Progenitor cell of endocrine pancreas (in vitro differentiated cells): ENCODE measurements at places on chromosomes 2 and 18. TPM values are rescaled to one million over a fixed set of nuclear protein-coding genes. Genes with fewer than 3 reads are reported as not detected.

GRCh38 chr18:11849841-11850634, 1.2 kb upstream of the CHMP1B start:
- DNase-seq: no peak

DNA sequence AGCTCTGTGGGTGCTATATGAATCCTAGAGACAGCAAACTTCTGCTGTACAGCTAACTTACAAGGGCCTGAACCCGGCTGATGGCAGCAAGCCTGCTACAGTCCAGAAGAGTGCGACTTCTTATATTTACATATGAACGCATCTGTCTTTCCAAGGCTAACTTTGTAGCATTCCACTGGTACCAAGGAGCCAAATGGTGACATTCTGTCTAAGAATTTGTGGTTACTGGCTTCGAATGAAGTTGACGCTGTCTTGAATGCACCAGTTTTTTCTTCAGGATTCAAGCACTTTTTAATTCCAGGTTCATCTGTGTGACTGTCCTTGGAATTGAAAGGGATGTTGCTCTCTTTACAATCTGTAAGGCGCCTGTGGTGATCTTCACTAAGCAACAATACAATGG, 42.4 kb downstream of the THUMPD2 start:
- no peak for DNase-seq

DNAJC5G gene
- total RNA-seq: not detected in 2 replicates

GRCh38 chr2:181686576-181687185, 6.4 kb upstream of the NEUROD1 start:
- no peak for DNase-seq

LYG1 gene
- 3.3 and 3.4 TPM in 2 replicates for total RNA-seq

- DNase-seq: no peak
These were observed 207.2 kb downstream of the KLHL29 start for GRCh38 chr2:23592061-23592685.

DNA sequence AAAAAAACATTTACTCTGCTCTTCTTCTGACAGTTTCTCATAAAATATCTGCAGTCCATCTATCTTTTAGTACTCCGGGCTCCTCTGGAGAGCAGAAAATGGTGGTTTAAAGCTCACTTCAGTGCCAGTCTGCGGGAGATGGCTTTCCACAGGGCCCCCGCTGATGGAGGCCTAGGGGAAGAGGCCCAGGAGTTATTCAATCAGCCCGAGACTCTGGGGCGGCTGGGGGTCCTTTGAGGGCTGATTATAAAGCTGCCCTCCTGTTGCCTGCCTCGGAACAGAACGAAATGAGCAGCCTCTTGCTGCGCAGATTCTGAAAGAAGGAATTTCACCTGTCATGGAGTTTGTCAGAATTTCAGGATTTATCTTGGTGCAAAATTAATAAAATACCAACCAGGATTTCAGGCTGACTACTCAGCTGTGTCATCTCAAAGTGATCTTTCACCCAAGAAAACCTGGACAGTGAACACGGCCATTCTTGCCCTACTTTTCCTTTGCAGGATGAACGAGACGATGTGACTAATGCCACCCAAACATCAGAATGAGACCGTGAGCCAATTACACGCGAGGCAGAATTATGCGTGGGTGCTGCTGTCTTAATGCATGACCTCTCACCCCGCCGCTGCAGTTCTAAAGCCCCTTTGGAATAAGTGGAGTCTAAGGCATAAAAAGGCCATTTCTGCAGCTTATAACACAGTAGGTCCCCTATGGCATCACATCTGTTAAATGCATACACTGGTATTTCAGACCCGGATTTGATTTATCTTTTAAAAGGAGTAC, 273.8 kb downstream of the ZNF521 start:
- no peak for DNase-seq

DNA sequence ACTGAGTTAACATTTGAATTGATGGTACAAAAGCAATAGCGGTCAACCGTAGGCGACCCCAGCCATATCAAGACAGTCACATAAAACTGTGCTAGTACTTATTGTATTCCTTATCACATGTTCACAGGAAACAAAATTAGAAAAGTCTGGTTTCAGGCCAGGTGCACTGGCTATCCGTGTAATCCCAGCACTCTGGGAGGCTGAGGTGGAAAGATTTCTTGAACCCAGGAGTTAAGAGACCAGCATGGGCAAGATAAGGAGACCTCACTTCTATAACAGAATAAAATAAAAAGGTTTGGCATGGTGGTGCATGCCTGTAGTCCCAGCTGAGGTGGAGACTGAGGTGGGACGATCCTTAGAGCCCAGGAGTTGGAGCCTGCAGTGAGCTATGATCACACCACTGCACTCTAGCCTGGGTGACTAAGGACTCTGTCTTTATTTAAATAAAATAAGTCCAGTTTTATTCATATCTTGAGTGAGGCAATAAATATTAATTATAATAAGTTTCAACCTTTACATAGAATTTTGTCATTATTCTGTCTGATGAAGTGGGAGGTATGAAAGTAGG, 84.1 kb upstream of the RGPD4 start:
- DNase-seq: no peak

LRRTM4 gene
- 2.3 and 3.3 TPM in 2 replicates for total RNA-seq

GRCh38 chr18:42929857-42930256, 185.6 kb downstream of the RIT2 start:
- no peak for DNase-seq

DNA sequence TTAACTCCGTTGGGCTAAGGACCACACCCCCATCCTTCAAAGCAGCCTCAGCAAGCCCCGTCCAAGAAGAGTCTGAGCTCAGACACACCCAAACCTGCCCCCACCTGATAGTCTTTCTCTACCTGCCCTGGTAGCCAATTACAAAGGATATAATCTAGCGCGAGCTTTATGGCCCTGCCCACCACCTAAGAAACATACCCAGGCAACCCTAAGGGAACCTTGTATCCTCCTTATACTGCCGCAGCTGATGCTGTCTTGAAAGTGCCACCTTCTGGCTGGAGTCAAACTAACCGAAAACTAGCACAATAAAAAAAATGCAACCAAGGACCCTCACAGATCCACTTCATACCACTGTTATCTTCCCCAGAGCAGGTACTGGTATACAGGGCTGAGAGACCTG, 628.3 kb upstream of the REG3G start:
- no peak for DNase-seq

SP140L gene
- 2.7 and 3.4 TPM in 2 replicates for total RNA-seq

ACTG2 gene
- 0.19 and 0.31 TPM in 2 replicates for total RNA-seq

PRKD3 gene
- 56.6 and 56.7 TPM in 2 replicates for total RNA-seq

DNA sequence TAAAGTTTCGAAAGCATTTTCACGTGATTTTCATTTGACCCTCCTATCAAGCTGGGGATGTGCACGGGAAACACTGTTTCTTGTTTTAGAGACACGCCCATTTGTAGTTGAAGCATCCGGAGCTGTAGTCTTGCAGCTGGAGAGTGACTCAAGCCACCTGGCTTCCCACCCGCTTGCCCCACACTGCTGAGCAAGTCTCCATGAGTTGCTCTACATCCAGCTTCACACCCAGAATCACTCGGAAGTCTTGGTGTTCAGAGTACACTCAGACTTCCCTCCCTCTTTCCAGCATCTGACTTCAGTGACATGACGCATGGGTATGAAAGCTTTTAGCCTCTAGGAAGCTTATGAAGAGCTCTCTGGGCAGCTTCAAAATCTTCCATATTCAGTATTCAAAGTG, 262.4 kb downstream of the NBAS start:
- DNase-seq: no peak

- DNase-seq: no peak
These were observed 48.9 kb upstream of the ASXL2 start for GRCh38 chr2:25926984-25927756.

TCF23 gene
- total RNA-seq: not detected in 2 replicates

DNA sequence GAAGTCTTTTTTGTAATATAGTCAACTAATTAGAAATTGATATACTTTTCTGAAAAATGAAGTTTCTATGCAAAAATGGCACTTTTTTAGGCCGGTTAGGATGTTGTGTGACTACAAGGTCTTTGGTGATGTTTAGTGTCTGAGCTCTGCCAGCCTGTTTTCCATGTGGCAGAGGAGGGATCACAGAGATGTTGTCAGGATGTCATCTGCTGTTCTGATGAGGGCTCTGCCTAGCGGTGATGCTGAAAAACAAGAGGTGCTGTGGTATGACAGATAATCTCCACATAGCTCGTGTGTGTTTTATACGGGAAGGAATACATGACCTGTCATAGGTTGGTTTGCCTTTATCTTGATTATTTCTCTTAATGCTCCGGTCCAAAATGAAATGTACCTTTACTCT, 12.0 kb upstream of the IAH1 start:
- DNase-seq: no peak

GRCh38 chr2:234863043-234863934, 88.5 kb upstream of the SH3BP4 start:
- DNase-seq: no peak

DNA sequence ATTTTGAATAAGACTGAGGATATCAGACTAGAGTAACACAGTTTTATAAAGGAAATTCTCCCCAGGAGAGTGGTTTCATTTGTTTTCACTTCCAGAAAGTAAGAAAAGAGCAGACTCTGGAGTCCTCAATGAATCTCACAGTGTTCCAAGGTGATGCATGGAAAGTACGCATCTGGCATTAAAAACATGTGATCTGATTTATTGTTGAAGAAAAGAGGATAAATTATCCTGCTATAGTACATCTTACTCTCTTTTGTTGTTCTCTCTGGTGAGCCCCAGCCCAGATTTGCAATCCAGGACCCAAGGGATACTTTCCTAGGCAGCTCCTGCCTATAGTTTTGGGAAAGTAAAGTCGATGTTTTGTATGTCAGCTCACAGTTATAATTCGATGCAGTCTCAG, 285.9 kb downstream of the CTNNA2 start:
- no peak for DNase-seq

RBM43 gene
- 4.6 and 4.7 TPM in 2 replicates for total RNA-seq

DNA sequence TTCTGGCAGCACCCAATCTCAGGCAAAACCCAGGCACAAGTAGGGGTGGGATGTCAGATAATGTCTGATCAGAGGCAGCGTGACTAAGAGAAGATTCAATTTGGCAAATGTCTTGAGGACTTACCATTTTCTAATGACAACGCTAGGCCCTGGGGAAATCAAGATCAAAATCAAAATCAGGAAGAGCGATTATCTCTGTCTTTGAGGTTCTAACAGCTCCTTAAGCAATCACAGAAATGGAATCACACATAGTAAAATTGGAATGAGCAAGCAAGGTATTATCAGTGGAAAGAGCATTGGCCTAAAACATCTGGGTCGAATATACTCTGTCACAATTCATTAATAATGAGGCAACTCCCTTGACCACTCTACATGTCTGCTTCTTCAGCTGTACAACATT, 8.6 kb upstream of the SERPINB2 start:
- no peak for DNase-seq

DNA sequence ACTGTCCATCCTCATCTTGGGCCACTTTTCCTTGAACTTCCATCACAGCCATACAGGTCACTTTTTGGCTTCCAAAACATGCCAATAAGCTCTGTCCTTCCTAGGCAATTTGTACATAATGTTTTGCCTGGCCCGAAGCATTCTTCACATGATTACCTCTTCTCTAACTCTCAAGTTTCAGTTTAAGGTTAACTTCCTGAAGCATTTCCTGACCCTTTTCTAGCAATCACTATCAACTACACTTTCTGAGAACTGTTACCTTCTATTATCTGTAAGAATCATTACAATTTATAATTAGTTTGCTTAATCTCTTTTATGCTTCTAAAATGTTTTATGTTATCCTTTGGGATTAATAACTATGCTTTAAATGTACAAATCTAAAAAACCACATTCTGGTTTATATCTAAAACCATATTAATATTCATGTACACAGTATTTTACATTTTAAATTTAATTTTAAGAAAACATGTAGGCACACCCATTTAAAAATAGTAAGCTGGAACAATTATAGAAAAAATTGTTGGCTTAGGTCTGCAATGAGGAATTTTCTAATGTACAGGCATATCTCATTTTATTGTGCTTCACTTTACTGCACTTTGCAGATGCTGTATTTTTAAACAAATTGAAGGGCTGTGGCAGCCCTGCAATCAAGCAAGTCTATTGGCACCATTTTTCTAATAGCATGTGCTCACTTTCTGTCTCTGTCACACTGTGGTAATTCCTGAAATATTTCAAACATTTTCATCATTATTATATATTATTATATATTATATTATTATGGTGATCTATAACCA, 76.4 kb downstream of the C2orf74 start:
- DNase-seq: no peak

- no peak for DNase-seq
These were observed 312 bp downstream of the NR4A2 start for GRCh38 chr2:156332284-156332533.

RIT2 gene
- not detected in 2 replicates for total RNA-seq

DNA sequence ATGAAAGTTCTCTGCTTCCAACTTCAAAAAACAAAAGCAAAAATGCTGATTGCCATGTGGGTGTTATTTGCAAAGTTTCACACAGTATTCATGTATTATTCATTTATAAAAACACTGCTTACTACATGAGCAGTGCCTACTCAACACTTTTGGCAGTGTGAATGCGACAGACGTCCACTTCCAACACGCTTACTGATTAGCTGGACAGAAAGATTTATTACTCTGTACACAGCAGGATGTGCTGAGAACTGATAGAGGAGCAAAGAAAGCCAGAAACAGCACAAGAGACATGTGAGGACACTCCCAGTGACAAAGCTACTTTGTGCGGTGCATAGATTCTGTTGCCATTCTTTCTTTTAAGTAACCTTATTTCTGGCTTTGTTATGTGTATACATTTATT, 258.8 kb downstream of the DLGAP1 start:
- DNase-seq: no peak
